ENCODE measurements at places on chromosomes 3 and 15. TPM values are rescaled to one million over a fixed set of nuclear protein-coding genes. Genes with fewer than 3 reads are reported as not detected.
A peak's percentile ranks its signal among the peaks of the same experiment; 100 is the strongest.

The CCNB2 gene
- total RNA-seq, result 0.55 TPM

The SAMD7 gene
- not detected for total RNA-seq

The ABHD6 gene
- total RNA-seq, result 52.4 TPM

The CYP1A2 gene
- not detected for total RNA-seq

The CHL1 gene
- total RNA-seq, result 274 TPM

The SI gene
- not detected for total RNA-seq

The TRIM42 gene
- total RNA-seq, result not detected

The CPLX3 gene
- 3.8 TPM for total RNA-seq

The CMTM7 gene
- 3.8 TPM for total RNA-seq

The SOX14 gene
- total RNA-seq, result not detected

The ASB14 gene
- total RNA-seq, result not detected

The CD200 gene
- total RNA-seq, result 35.0 TPM

DNA sequence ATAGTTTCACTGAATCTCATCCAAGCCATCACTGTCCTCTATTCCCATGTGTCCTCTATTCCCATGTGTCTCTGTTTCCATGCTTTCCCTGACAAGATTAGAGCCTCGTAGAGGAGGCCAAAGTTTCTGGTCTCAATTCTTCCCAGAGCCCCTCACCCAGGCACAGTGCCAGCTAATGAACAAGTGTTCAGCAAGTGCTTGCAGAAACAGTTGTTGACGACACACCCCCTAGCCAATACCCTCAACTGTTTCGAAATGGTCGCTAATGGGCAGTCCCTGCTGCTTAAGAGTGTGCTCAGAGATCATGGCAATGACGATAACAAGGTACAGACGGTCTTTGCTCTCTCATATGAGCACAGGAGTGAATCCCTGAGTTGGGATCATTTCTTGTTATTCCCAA, 73.4 kb downstream of the FAM174B start:
- DNase-seq, result no peak

- DNase-seq, result no peak
These were observed 884.6 kb downstream of the AGBL1 start for GRCh38 chr15:86964271-86964670.

- no peak for DNase-seq
These were observed 269.8 kb upstream of the POU1F1 start for GRCh38 chr3:87546216-87546615.

GRCh38 chr3:180615954-180616353, 14.0 kb downstream of the TTC14 start:
- no peak for DNase-seq

- DNase-seq, result no peak
These were observed 11.3 kb upstream of the MANF start for GRCh38 chr3:51373658-51374421.

DNA sequence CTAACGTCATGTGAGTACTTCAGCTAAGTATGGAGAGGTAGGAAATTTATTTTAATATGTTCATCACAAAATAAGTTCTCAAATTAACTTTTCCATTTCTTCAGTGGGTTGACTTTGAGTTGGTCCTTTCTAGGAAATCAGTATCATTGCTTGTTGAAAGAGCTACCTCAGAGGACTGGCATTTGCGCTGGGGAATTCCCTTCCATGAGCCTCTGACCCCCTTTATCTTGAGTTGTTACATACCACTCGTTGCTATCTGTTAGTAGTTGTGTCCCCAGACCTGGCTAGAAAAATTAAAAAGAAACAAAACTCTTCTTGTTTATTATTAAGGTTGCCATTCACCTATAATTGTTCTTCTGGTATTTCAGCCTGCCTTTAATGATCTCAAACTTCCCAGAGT, 96.8 kb upstream of the ROBO2 start:
- DNase-seq, result no peak

DNA sequence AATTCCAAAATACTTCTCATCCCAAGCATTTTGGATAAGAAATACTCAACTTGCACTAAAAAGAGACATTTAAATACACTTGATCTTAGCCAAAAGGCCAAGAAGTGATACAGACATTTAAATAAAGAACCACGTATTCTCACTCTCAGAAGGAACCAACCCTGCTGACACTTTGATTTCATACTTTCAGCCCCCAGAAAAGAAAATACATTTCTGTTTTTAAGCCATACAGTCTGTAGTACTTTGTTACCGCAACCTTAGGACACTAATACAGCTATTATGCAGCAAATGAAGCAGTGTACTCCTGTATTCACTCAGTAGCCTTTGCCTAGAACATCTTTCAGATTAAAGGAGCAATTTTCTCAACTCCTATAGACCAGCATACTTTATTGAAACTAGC, 86.7 kb downstream of the TBC1D5 start:
- DNase-seq, result no peak

- DNase-seq, result no peak
These were observed 37.4 kb downstream of the TRAK1 start for GRCh38 chr3:42128526-42128925.

DNA sequence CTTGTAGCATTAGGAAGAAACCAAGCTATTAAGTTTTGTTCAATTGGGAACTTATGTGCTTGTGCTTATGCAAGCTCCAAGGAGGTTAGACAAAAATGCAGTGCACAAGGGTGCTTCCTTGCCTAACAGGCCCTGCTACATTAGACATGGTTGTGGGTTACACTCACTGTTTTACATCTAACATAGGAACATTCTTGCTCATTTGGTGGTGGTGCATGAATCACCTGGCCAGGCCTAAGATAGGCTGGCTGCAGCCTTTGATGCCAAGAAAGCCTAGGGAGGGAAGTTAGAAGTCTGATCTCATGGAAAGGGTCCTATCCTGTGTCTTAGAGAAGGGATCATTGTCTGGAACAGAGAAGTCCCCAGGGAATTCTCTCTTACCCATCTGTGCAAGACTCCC, 43.5 kb downstream of the CA12 start:
- no peak for DNase-seq

DNA sequence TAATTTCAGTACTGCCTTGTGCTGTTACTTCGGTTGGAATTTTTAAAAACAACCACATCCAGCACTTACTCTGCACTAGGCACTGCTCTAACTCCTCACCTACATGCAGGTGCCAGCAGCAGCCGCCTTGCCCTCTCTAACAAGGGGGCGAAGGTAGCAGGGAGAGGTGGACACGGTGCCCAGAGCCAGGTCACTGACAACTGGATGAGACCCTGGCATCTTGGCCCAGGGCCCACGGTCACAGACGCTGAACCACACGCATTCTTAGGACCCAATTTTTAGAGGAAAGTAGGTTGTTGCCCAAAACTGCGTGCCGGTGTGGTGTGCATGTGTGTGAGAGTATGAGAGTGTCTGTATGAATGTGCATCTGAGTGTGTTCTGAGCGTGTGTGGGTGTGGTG, 63.4 kb upstream of the GATA2 start:
- no peak for DNase-seq

DNA sequence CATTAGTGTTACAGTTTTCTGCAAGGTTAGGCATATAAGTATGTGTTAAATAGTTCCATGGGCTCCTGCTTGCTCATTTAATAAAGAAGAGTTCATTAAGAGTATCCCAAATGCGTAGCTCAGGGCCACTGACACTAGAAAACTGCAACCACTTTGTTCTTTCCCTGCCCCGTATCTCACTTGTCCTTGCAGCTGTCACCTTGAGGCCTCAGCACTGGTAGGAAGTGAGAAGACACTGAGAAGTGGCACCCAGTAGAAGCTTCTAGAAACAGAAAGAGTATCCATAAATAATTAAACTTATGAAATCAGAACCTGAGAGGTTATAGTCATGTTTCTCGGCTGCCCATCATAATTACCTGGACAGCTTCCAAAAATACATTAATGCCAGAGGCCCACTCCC, 266.0 kb downstream of the KCNMB2 start:
- no peak for DNase-seq

DNA sequence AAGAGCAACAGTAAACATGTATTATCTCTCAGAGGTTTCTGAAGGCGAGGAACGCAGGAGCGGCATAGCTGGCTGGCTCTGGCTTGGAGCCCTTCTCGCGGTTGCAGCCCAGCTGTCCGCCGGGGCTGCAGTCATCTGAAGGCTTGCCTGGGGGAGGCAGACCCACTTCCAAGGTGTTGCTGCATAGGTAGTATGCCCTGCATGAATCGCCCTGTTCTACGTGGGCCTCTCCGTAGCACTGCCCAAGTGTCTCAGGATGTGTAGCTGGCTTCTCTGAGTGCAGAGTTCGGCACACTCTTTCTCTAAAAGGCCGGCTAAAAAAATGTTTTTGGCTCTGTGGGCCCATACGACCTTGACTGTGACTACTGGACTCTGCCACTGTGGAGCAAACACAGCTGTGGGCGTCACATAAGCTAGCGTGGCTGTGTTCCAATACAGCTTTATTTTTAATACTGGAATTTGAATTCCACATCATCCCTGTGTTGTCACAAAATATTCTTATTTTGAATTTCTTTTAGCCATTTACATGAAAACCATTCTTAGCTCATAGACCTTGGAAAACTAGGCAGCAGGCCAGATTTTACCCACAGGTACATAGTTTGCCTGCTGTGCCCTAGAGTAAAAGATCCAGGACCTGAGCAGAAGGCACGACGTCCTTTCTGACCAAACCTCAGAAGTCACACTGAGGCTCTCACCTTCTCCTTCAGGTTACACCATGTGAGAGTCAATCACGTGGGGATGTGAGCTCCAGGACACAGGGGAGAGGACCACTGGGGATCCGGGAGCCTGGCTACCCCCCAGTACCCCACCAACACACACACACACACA, 55.9 kb downstream of the PGPEP1L start:
- no peak for DNase-seq

GRCh38 chr3:139427283-139428060, 38.0 kb upstream of the COPB2 start:
- DNase-seq, result no peak

GRCh38 chr3:188049606-188050530, 104.1 kb upstream of the LPP start:
- DNase-seq, result no peak

- DNase-seq, result peak; percentile 12
These were observed 48.2 kb upstream of the ALDH1A3 start for GRCh38 chr15:100831467-100831866.

DNA sequence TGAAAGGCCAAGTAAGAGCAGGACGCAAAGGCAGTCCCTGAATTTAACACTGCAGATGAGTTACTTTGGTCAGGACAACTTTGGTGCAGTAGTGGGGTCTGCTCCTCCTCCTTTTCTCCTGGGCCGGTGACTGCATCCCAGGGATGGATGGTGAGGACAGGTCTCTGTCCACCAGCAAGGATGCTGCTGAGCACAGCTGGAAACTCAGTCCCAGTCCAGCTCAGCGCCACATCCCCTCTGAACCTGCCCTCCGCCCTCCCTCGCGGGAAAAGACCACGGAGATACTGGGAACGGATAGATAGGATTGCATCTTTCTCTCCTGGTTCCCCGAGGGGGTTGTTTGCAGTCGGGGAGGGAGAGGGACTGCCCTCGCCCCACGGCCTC, 13.8 kb downstream of the GRAMD2A start:
- DNase-seq, result no peak

DNA sequence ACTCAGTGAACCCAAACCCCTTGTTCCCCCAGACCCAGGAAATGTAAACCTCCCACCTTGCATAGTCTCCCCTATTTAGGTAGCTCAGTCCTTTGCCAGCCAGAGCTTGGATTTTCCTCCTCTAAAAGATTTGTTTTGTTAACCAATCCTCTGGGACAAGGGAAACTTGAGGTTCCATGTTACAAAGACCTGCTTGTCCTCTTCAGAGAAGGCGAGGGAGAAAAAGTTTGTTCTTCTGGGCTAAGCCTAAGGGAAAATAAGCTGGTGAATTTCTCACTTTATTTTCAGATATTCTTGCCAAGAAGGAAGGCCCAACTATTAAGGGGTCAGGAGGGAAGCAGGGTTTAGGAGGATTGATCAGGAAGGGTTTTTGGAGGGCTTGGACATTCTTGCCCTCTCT, 136.1 kb upstream of the PROK2 start:
- DNase-seq, result no peak

DNA sequence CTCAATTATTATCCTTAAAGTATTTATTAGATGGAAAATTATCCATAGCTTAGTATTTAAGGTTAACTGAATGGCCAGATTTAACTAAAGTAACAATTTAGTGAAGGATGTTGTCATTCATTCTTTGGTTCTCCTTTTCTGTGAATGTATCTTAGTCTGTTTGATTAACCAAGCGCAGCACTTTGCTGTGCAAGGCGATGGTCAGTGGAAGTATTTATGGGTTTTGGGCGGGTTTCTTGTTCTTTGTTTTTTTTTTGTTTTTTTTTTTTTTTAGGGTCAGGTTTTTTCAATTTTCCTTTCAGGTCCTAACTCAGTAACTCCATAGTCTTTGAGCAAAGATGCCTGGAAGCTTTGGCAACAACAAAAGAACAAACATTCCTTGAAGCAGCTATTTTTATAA, 328.8 kb downstream of the PTPRG start:
- DNase-seq, result no peak

DNA sequence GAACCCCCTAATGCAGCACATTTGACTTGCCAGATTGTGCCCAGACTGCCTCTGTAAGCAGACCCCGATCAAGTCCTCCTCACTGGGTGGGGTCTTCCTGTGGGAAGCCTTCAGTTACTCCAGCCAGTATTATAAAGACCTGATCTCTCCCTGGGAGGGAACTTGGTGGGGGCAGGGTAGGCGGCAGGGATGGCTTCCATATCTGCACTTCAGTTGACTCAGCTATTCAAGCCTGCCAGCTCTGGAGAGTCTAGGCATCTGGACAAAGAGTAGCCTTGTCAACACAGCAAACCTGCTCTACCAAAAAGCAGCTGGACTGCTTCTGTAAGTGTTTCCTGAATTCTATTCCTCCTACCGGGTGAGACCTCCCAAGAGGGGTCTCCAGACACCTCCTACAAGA, 21.0 kb upstream of the SLC25A38 start:
- DNase-seq, result no peak

DNA sequence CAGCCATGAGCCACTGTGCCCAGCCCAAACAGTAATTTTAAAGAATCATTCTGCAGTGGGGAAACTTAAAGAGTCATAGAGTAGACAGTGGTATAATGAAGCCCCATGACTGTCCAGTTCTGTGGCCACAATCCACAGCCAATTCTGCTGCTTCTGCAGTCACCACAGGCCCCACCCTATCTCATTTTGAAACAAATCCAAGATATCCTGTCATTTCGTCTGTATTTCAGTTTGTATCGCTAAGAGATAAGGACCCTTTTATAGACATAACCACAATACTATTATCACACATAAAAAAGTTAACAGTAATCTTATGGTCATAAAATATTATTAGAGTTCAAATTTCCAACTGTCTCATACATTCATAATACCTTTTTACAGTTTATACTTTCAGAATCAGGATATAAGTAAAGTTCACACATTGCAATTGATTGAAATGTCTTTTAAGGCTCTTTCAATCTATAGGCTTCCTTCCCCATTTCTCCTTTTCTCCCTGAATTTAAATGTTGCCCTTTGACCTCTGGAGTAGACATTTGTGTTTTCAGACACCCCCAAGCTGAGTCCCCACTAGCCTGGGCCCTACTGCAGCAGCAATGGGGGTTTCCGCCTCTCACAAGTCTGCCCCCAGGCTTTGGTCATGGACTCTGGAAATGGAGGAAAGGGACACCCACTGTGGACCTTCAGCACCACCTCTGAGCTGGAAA, 4.2 kb upstream of the NUP210 start:
- no peak for DNase-seq

DNA sequence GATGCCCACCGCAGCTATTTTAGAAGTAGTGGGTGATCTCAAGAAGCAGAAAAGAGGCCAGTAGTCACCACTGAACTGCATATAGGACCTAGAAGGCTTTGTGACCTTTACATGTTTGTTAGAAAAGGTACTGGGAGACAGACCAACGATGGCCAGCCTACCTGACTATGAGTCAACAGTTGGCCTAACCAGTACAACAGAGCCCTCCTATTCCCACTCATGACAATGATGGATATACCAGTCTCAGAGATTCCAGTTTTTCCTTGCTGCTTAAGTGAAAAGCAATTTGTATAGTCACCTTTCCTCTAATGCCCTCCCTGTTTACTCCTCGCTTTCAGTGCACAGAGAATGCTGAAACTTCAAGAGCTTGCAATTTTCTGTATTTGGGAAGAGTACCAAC, 86.6 kb upstream of the PPIB start:
- DNase-seq, result no peak

Measured in dorsolateral prefrontal cortex (tissue), 122 donors.